Stimulated activated CD4-positive, alpha-beta T cell treated with anti-CD3 and anti-CD28 coated beads, Interleukin-12 subunit alpha, Interleukin-12 subunit beta, amount 100 ng/mL, for 48 hours (primary cell): ENCODE measurements at places on chromosomes 13 and 19.
A peak's percentile ranks its signal among the peaks of the same experiment; 100 is the strongest.

DNA sequence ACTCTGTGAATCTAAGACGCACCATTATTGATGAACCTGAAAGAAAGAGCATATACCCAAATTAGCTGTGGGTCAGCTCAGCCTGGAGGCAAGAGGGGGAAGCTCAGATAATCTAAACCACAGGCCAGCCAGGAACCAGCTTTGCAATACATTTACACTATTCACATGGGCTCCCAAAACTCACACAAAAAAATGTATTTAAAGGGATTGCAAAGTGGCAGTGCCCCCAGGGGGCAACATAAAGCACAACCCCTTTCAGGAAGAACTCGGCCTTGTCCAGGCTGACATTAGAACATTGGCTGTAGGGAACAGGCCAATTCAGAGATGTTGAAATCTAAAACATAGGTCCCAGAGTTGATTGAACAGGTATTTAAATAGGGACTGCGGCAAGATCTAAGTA, 3.2 kb upstream of the PROZ start:
- no peak for DNase-seq

GRCh38 chr19:47398707-47399597, 20.4 kb downstream of the MEIS3 start:
- no peak for DNase-seq

DNA sequence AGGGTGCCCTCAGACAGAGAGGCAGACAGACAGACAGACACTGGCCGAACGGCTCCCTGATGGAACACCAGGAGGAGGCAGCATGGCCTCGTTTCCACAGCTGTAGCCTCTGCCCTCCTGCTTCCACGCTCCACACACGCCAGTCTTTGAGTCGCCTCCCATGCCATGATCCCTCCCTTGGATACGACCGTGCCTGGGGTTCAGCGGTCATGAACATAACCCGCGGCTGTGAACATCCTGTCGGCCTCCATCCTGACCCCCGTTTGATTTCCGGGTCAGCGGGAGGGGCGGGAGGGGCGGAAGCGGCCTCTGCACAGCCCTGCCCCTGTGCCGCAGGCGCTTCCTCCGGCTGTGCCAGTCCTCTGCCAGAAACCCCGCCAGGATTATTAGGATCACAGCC, 23.4 kb downstream of the GP6 start:
- no peak for DNase-seq

- peak; percentile 56 for DNase-seq
These were observed 8.3 kb downstream of the TNFRSF19 start for GRCh38 chr13:23578411-23579071.

GRCh38 chr19:2034729-2035589, 16.1 kb downstream of the MKNK2 start:
- DNase-seq, result peak; percentile 78

DNA sequence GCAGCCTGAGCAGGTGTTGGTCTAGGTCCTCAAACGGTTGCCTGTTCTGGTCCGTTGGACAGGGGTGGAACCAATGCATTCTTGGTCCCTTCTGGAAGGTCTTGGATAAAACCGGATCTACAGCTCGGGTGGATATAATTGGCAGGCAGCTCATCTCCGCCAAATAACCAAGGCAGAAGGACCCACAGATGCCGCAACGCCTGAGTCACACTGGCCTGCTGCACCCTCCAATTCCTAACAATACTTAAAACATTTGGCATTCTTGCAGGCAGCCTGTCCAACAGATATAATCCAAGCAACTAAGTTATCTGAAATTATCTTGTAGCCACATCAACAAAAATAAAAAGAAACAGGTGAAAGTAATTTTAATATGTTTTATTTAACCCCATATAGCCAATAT, 59.0 kb upstream of the FGF14 start:
- no peak for DNase-seq

DNA sequence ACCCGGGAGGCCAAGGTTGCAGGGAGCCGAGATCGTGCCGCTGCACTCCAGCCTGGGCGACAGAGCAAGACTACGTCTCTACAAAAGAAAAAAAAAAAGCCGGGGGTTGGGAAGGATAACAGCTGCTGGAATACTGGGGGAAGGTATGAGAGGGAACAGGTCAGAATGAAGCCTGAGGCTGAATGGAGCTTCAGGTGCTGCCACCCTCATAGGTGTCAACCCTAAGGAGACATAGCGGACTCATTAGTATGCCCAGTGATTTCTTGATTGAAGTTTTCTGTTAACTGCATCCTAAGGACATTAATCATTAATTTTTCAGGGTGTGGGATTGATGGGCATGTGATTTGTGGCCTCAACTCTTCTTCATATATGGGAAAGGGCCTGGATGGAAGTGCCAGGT, 6.0 kb downstream of the SMARCA4 start:
- DNase-seq, result no peak

DNA sequence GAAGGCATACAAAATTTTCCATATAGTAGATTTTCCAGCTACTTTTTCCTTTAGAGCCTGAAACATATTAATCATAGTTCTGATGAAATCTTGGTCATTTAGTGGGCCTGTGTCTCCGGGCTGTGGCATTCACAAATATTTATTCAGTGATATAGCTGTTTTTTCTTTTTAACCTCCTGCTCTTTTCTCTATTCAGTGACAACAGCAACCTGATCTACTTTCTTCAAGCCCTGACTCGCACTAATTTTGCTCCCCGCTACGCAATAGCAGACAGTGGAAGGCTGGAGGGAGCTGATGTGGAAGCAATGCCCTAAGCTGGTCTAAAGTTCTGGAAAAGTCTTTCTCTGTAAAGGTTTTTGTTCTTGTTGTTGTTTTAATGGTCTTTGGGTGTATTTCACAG, 289.7 kb downstream of the SLITRK6 start:
- DNase-seq, result no peak

DNA sequence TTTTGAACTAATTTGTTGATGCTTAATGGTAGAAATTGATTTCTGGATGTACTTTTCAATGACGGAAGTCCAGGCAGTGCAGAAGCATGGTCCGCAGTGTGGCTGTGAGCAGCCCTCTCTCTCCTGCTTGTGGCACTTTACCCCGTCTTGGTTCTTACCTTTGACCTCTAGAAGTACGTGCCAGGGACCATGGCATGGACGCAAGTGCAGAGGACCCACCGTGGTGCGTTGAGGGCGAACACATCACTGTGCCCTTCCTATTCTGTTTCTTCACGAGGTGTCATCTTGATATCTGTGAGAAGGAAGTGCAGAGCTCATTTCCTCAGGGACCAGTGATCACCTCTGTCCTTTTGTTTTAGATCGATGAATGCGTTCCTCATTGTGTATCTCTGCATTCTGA, 135.2 kb downstream of the ATP11A start:
- no peak for DNase-seq

DNA sequence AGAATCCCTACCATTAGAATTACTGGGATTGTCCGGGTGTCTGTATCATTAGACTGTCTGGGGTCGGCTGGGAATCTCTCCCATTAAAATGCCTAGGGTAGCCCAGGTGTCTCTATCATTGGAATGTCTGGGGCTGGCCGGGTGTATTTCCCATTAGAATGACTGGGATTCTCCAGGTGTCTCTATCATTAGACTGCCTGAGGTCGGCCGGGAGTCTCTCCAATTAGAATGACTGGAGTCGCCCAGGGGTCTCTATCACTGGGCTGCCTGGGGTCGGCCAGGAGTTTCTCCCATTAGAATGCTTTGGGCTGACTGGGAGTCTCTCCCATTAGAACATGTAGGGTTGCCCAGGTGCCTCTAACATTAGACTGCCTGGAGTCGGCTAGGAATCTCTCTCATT, 1560.7 kb downstream of the UQCRFS1 start:
- no peak for DNase-seq

DNA sequence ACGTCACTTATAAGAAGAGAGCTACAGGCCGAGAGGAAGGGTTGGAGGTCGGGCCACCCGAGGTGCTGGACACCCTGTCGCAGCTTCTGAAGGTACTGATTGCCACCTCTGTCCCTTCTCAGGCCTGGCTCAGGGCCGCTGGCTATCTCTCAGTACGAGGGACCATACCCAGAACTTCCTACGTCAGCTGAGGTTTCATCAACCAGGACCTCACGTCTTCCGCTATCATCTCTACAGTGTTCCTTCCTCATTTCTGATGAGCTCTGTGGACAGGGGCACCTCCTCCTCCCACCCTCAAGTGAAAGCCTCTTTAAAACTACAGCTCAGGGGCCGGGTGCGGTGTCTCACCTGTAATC, 58.2 kb upstream of the USE1 start:
- no peak for DNase-seq

DNA sequence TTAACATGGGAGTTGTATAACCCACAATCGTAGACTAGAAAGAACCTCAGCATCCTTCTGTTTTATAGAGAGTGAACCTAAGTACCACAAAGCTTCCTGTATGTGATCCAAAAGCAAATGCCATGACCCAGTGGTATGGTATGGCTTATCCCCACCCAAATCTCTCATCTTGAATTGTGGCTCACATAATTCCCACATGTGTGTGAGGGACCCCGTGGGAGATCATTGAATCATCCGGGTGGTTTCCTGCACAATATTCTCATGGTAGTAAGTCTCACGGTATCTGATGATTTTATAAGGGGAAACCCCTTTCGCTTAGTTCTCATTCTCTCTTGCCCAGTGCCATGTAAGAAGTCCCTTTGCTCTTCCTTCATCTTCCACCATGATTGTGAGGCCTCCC, 587.9 kb downstream of the LMO7 start:
- DNase-seq, result no peak

- DNase-seq, result no peak
These were observed 147.7 kb downstream of the DPF1 start for GRCh38 chr19:38076337-38076736.

DNA sequence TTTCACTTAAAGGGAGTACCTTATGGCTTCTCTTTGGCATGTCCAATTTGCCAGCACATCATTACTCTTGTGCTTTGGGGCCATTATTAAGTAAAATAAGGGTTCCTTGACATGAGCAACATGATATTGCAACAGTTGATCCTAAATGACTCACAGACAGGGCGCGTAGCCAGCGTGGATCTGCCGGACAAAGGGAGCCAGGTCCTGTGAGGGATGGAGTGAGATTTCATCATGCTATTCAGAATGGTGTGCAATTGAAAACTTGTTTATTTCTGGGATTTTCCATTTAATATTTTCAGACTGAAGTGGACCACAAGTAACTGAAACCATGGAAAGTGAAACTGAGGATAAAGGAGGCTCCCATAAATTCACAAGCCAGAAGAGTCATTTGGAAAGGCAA, 48.6 kb upstream of the WASF3 start:
- DNase-seq, result no peak

- no peak for DNase-seq
These were observed 11.6 kb downstream of the TMPRSS9 start for GRCh38 chr19:2371656-2372055.

GRCh38 chr13:77767413-77767812, 69.9 kb downstream of the SLAIN1 start:
- DNase-seq, result no peak

GRCh38 chr19:495402-496111, 729 bp upstream of the MADCAM1 start:
- peak; percentile 50 for DNase-seq

DNA sequence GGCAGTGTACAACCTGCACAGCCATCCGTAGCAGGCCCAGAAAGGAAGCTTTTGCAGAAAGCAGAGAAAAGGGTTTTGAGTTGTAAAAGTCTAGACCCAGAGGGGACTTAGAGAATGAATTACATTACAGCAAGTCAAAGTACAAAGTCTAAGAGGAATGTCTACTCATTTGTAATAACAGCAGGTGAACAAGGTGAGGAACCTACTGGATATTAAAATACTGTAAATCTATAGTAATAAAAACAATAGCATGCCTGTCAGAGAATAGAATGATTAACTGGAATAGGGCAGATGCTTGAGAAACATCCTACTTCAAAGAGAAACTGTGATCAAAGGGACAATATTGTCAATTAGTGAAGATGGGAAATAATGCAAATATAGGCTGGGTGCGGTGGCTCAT, 18.3 kb upstream of the ZNF414 start:
- DNase-seq, result no peak

- DNase-seq, result no peak
These were observed 1.5 kb downstream of the CALM3 start for GRCh38 chr19:46602392-46603194.

DNA sequence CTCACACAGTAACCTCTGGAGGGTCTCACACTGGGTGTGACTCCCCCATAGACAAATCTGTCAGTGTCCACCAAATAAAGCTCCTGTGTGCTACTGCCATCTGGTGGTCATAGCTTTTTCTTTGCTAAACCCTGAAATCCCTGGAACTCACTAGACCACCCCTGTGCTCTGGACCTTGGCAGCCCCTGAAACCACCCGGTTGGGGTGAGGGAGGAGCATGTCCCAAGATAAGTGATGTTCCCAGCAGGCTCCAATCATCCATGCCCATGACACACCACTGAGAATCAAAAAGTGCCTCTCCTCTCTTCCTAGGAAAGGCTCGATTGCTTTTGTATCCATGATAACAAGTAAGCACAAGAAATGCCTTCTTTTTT, 6.5 kb upstream of the HSD17B14 start:
- no peak for DNase-seq

- DNase-seq, result no peak
These were observed 349.4 kb downstream of the RFC3 start for GRCh38 chr13:34167347-34167746.
